Hepatocyte (in vitro differentiated cells): ENCODE measurements at places on chromosomes 5 and 9.

- no peak for DNase-seq
Observed at GRCh38 chr5:40615586-40616170, 64.0 kb upstream of the PTGER4 start.

DNA sequence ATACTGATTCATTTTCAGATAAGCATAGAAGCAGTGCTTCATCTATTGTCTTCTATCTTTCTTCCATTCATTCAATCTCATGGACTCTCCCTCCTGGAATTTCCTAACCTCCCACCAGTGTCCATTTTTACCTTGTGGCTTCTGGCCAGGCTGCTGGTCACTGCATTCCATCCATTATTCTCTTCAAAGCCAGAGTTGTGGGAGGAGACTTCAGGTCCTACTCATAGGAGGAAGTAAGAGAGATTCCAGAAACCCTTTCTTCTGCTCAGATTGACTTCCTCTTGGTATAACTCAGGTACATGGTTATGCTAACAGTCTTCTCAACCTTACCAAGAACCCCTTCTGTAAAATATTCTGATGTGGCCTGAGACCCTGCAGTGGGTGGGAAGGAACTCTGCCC is 153.3 kb upstream of the SLC12A2 start:
- no peak for DNase-seq

DNA sequence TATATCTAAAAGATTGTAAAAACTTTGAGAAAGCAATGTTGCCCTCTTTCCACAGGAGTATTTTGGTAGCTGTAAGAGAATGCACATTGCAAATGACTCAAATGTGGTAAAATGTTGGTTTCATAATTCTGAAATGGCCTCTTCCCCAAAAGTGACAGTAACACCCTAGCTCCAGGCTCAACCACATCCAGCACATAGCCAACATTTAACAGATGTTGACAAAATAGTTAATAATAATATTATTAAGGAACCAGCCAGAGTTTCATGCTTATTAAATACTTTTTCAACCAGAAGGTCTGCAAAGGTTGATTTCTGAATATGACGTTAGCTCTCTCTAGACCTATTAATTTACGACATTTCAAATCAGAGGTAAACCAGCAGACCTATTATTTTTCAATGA is 1.3 kb downstream of the ANXA1 start:
- no peak for DNase-seq

DNA sequence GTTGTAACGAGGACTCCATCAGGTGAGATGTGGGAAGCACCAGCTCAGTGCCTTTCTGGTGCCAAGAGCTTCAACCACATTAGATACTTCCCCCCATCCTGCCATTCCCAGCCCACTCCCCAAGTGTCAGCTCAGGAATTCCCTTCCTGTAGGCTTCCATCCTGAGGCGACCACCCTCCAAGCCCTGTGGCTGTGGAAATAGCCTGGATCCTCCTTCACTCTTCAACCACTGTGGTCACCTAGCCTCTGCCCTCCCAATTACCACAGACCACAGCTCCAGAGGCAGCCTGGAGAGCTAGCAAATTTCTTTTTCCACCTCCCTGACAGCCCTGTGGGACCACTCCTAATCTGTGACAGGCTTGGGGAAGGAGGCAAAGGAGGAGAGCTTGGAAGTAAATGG is 219.8 kb upstream of the MAP3K1 start:
- no peak for DNase-seq

GRCh38 chr5:110262749-110263148 is 463.7 kb downstream of the TMEM232 start:
- DNase-seq: no peak

GRCh38 chr5:25119650-25120049 is 474.9 kb upstream of the CDH10 start:
- DNase-seq: peak; percentile 59

GRCh38 chr9:1658661-1659362 is 356.3 kb upstream of the SMARCA2 start:
- DNase-seq: no peak

DNA sequence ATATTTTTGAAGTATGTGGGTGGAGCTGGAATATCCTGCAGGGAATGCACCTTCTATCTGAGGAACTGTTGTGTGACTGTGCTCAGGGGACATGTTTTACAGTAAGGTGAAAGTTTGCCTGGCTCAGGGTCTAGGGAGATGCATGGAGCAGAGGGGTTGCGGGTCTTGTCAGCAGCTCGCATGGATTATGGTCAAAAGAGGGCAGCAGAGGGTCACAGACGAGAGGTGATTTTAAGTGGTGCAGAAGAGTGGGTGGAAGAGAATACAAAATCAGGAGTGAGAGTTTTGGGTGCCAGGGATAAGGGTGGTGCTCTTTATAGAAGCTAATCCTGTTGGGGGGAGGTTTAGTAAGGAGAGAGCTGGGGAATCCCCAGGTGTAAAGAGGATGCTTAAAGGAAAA is 53.5 kb upstream of the GRIN3A start:
- peak; percentile 68 for DNase-seq

- peak; percentile 89 for DNase-seq
Observed at GRCh38 chr5:134525683-134526482, 413 bp downstream of the JADE2 start.

DNA sequence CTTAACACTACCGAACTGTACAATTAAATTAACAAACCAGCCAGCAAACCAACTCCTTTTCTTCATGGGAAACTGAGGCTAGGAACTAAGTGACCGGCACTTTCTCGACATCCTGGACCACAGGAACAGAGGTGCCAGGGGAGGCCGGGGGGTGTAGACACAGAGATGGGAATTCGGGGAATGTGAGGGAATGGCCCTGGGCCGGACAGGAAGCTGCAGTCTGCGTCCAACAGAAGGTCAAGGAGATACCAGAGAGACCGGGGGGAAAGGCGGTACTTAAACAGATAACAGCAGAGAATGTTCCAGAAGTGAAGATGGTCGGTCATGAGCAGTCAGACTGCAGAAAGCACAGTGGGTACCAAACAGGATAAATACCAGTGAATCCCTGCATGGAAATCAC is 40.3 kb downstream of the DBH start:
- no peak for DNase-seq

DNA sequence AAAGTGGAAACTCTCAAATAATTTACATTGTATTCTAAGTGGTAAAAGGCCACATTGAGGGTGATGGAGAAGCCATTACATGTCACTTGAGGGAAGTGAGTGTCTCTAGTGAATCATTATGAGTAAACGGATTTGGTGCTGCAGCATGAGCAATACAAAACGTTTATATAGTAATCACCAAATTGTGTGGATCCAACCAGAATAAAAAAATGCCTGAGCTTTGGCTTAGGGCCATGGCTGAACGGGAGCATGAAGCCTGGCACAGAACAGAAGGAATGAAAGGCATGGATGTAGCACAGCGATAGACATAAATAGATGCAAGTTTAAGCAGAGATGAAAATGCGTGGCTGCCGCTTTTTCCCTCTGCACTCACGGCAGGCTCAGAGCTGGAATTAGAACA is 58.3 kb downstream of the PTTG1 start:
- no peak for DNase-seq

DNA sequence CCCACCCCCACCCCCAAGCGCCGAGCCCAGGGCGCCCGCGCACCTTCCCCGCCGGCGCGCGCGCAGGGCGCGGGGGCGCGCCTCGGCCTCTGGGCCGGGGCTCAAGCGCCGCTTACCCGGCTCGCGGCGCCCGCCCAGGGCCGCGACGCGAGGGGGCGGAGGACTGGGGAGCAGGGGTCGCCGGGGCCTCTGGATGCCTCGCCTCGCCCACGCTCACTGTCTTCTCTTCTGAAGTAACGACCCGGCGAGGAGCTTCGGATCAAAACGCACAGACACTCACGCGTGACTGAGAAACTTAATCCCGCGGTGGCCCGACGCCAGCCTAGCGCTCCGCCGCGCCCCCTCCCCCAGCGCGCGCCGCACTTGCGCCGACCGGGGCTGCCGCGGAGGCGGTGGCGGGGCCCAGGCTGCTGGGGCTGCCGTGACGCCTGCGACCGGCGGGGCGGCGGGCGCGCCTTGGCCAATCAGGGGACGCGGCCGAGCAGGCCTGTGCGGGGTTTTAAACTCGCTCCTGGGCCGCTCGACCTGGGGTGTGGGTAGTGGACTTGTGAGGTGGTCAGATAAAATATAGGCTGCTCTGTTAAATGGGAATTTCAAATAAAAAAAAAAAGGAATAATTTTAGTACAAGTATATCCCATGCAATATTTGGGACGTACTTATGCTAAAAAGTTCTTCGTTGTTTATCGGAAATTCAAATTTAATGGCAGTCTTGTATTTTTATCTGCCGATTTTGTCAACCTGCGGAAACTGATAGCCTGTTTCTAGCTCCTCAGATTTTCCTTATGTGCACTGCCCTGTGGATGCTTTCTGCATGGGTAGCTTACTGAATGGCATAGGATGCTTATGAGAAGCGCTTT is at the start of gene MPDZ:
MPDZ (minus strand) TSS at position 409 of the 858 bp plus-strand sequence. CDS start 29,377 bp downstream, outside the sequence.
- peak; percentile 89 for DNase-seq

- DNase-seq: no peak
Observed at GRCh38 chr5:28580616-28581015, 1542.2 kb upstream of the CDH9 start.

DNA sequence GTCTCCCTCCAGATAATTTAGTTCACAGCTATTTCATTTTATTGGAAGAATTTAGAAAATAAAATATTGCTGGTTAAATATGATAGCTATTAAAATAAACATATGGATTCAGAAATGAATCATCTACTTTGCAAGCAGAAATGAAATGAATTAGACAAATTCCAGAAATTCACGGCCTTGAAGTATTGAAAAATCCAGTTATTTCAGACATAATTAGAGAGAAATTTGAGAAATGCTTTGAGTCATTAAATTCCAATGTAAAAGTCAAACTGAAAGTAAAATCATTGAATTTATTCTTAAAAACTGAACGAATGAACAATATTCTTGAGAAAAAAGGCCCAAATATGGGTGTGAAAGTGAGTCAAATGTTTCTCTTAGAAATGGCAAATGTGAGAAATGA is 632.6 kb upstream of the EDIL3 start:
- no peak for DNase-seq

GRCh38 chr5:36040651-36041536 is 25.8 kb downstream of the UGT3A2 start:
- DNase-seq: no peak

GRCh38 chr9:34553511-34554021 is 30.8 kb upstream of the ENHO start:
- no peak for DNase-seq

DNA sequence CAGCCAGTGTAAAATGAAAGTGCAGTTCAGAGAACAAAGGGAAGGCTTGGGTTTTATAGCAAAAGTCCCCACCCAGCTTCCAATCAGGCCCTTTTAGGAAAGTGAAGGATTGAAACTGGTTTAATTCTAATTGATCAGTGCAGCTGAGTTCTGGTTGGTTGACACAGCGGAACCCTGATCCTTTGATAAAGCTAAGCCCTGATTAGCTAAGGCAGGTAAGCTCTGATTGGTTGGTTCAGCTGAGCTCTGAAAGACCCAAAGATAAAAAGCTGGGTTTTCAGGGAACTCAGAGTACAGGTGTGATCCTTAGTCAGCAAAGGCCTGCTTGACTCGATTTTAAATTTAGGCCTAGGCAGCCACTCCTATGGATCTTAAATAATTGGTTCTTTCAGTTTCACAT is 70.8 kb upstream of the PRRC1 start:
- no peak for DNase-seq

DNA sequence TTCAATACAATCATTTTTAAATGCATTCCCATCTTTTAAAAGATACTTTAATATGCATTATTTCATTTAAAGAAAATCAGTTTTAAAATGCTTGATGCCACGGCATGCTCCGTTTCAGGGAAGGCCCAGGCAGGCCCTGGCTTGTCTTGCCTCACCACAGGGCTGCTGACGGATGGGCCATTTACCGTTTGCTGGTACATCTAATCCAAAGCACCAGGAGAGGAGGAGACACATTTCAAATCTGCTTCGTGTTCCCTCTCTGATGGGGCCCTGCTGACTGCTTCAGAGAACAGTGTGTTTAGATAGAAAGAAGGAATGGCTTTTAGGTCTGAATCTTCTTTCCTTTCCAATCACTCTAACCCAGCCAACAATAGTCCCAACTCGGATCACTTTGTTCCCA is 185.2 kb downstream of the DCP2 start:
- peak; percentile 49 for DNase-seq

- DNase-seq: no peak
Observed at GRCh38 chr5:132105688-132106087, 32.1 kb downstream of the CSF2 start.

- no peak for DNase-seq
Observed at GRCh38 chr5:128121651-128122050, 38.1 kb downstream of the SLC12A2 start.

DNA sequence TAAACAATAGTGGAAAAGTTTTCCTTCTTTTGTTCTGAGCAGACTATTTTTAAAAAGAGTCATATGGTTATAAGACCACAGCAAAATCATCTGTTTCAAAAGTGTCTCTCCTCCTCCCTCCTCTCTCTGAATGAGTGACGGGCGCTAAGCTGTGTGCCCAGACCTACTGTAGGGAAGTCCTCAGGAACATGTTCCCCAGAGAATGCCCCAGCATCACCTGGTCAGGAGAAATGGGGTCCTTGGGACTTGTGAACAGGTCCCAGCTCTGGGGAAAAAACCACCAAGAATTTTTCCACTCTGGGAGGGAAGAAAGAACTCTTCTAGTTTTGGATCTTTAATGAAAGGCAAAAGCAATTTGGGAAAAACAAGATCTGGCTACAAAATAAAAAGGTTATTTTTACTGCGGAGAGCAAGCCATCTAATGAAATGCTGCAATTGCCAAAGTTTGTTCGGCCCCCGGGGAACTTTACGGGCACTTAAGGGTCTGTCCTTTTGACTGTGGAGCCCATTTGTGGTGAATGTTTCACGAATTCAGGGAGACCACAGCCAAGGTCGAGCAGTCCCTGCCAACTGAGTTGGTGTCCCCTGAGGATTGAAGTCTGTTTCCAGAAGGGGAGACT is 25.9 kb downstream of the BOD1 start:
- no peak for DNase-seq

- no peak for DNase-seq
Observed at GRCh38 chr5:132204371-132205135, 23.1 kb downstream of the P4HA2 start.
